ENCODE measurements at places on chromosomes 4 and X. TPM values are rescaled to one million over a fixed set of nuclear protein-coding genes. Genes with fewer than 3 reads are reported as not detected.
A peak's percentile ranks its signal among the peaks of the same experiment; 100 is the strongest.

DNA sequence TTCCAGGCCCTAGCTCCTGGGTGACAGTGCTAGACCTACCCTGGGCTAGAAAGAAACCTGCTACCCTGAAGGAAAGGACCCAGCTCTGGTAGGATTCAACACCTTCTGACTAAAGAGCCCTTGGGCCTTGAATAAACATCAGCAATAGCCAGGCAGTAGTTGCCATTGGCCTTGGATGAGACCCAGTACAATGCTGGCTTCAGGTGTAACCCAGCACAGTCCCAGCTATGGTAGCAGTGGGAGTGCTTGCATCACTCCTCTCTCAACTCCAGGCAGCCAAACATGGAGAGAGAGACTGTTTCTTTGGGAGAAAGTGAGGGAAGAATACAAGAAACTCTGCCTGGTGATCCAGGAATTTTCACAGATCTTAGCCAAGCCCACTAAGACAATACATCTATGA is 73.5 kb upstream of the CXorf66 start:
- DNase-seq, result no peak
- H3K4me3 ChIP-seq, result no peak overlapping the region
- H3K27ac ChIP-seq, result no peak overlapping the region
- no peaks in the 10 kb centered on the region for H3K36me3 ChIP-seq

The SUPT20HL1 gene
- not detected for total RNA-seq

- H3K27ac ChIP-seq, result no peak overlapping the region
- H3K4me3 ChIP-seq, result no peak overlapping the region
- no peaks in the 10 kb centered on the region for H3K27me3 ChIP-seq
These were observed 75.5 kb upstream of the SLC39A8 start for GRCh38 chr4:102420563-102421398.

GRCh38 chr4:124945422-124945821 is 232.9 kb upstream of the ANKRD50 start:
- DNase-seq, result no peak
- no peaks in the 10 kb centered on the region for H3K27me3 ChIP-seq
- H3K36me3 ChIP-seq, result no peaks in the 10 kb centered on the region
- H3K4me3 ChIP-seq, result no peak overlapping the region

- peaks cover 18% of the 10 kb centered on the region for H3K36me3 ChIP-seq
- H3K4me3 ChIP-seq, result peak within 1 kb of the TSS; percentile 7
- peaks cover 32% of the 10 kb centered on the region for H3K4me1 ChIP-seq
- peak; percentile 46 for DNase-seq
These were observed at the start of gene KCND1 for GRCh38 chrX:48971249-48972219. TSS of gene KCND1 (minus strand) at chrX:48971844. CDS start at chrX:48970271, 1,573 bp downstream.

The PWWP3B gene
- not detected for total RNA-seq

DNA sequence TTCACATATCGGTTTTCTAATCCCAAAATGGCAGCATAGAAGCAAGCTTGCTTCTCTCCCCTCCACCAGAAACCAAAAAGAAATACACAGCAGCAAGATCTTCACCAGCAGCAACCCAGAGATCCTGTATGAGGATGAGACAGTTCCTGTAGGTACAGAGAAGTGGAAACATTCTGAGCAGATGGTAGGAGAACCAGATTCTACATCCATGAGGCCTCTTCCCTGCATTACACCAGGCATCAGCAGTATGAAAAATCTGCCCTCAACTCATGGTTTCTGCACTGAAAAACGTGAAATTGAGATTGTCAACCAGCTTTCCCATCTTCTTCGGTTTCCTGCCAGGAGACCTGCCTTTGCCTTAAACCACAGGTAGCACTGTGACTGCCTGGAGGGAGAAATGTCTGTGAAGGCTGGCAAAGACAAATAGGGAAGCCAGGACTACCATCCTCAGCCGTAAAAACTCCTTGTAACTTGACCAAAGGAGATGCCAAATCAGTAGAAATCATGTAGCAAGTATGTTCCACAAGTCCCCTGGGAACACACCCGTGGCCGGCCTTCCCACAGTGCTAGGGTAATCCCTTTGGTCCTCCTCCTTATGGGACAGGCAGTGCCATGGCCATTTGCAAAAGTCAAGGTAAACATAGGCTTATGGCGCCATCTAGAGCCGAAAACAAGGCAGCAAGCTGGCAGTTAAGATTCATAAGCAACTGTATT is 24.0 kb upstream of the MTHFD2L start:
- no peak overlapping the region for H3K4me3 ChIP-seq
- H3K27ac ChIP-seq, result no peak overlapping the region
- H3K4me1 ChIP-seq, result peaks cover 7% of the 10 kb centered on the region
- H3K27me3 ChIP-seq, result no peaks in the 10 kb centered on the region

- peaks cover 18% of the 10 kb centered on the region for H3K27me3 ChIP-seq
- H3K36me3 ChIP-seq, result no peaks in the 10 kb centered on the region
- peaks cover 6% of the 10 kb centered on the region for H3K4me1 ChIP-seq
- no peak for DNase-seq
- no peak overlapping the region for H3K4me3 ChIP-seq
- H3K27ac ChIP-seq, result no peak overlapping the region
These were observed 154.4 kb downstream of the SHROOM3 start for GRCh38 chr4:76589402-76589801.

The IGSF1 gene
- 1.1 TPM for total RNA-seq

DNA sequence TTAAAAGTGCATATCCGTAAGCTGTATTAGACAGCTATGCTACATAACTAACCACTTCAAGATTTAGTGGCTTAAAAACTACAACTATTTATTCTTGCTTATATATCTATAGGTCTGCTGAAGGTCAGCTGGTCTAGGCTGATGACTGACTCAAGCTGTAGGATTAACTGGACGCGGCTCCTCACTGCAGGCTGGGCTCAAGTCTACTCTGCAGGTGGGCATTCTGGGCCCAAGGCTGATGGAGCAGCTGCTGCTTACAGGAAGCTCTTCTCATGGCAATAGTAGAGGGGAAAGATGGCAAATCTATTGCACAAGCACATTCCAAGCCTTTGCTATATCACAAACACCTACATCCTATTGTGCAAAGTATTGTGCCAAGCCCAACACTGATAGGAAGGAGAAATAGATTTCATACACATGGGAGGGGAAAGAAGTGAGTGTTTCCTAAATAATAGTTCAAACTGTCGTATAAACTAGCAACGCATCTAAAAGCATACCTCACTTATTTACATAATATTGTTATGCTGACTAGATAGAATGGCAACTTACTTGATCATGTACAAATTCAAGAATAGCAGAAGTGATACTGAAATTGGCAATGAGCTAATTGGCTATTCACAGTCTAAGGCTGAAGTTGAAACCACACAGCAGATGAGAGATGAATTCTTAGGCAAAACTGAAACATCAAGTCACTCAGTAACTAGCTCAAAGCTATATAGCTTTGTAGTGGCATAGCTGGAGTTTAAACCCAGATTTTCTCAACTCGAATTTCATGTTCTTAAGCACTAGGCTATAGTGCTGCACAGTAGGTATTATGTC is 263.8 kb downstream of the NKX6-1 start:
- no peaks in the 10 kb centered on the region for H3K4me1 ChIP-seq
- H3K36me3 ChIP-seq, result no peaks in the 10 kb centered on the region
- H3K4me3 ChIP-seq, result no peak overlapping the region
- no peak for DNase-seq

The LRAT gene
- 0.09 TPM for total RNA-seq

The SLC6A8 gene
- total RNA-seq, result 122 TPM

Data from K562 (cell line).